ENCODE measurements at places on chromosomes 6 and 20.

DNA sequence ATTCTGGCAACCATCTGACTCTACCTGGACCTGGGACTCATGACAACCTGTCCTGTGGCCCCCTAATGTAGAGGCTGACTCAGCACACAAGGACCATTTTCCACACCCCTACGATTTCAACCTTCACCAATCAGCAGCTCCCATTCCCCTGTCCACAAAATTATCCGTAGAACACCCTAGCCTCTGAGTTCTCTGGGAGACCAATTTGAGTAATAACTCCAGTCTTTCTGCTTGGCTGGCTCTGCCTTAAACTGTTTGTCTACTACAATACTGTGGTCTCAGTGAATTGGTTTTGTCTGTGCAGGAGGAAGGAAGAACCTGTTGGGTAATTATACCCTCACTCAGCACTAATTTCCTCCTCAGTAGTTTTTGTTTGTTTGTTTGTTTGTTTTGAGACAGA is 99.3 kb upstream of the MRPS10 start:
- DNase-seq = no peak

- DNase-seq = peak; percentile 73
These were observed 175.3 kb upstream of the CST7 start for GRCh38 chr20:24773751-24774201.

DNA sequence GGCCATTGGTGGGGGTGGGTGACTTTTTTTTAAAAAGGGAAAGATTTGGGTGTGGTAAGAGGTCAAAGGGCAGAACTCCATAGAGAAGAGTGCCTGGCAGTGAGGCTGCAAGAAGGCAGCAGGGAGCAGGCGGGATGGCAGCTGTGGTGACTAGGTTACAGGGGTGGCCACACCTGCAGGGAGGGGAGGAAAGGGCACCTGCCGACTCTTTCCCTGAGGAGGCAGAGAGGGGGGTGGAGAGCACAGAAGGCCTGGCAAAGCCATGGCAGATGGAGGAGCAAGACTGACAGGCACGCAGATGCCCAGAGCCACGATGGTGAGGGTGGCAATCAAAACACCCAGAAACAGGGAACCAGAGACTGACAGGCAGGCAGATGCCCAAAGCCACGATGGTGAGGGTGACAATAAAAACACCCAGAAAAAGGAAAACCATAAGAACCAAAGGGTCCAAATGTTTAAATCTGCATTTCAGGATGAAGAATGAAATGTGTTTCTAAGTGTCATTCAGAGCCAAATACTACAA is 19.3 kb downstream of the CST7 start:
- DNase-seq = no peak

GRCh38 chr6:125489579-125490285 is 188.0 kb upstream of the HDDC2 start:
- DNase-seq = no peak

DNA sequence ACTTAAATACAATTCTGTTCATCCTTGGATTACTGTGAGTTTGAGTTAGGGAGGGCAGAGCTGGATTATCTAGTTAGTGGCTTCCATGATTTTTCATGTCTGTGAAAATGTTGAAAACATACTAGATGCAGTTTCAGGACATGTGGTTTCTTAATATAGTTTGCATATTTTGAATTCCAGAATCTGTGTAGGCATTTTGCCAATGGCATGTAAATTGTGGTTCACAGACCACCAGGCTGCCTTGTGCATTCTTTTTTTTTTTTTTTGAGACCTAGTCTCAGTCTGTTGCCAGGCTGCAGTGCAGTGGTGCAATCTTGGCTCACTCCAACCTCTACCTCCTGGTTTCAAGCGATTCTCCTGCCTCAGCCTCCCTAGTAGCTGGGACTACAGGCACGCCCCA is 42.8 kb downstream of the CDC5L start:
- peak; percentile 23 for DNase-seq

- peak; percentile 66 for DNase-seq
These were observed 19.4 kb upstream of the RCAN2 start for GRCh38 chr6:46510651-46511050.

- DNase-seq = no peak
These were observed 84.8 kb downstream of the TRMT11 start for GRCh38 chr6:126071000-126071647.

- DNase-seq = no peak
These were observed 80.6 kb downstream of the NCOA7 start for GRCh38 chr6:125871365-125871764.

DNA sequence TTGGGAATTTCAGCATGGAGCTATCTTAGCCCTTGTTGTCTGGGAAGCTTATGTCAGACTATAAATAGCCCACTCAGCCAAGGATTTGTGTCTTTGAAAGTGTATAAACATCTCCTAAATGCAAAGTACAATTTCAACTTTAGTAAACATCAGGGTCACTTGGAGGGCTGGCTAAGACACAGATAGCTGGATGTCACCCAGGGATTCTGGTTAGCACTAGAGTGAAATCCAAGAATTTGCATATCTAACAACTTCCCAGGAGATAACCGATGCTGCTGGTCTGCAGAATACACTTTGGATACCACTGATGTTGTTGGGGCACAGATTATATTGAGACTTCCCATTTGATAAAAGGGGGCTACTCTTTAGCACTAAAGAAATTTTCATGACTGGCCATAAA is 130.9 kb downstream of the PAX1 start:
- DNase-seq = no peak

- DNase-seq = no peak
These were observed 120.5 kb downstream of the MAP3K7 start for GRCh38 chr6:90466154-90466940.

DNA sequence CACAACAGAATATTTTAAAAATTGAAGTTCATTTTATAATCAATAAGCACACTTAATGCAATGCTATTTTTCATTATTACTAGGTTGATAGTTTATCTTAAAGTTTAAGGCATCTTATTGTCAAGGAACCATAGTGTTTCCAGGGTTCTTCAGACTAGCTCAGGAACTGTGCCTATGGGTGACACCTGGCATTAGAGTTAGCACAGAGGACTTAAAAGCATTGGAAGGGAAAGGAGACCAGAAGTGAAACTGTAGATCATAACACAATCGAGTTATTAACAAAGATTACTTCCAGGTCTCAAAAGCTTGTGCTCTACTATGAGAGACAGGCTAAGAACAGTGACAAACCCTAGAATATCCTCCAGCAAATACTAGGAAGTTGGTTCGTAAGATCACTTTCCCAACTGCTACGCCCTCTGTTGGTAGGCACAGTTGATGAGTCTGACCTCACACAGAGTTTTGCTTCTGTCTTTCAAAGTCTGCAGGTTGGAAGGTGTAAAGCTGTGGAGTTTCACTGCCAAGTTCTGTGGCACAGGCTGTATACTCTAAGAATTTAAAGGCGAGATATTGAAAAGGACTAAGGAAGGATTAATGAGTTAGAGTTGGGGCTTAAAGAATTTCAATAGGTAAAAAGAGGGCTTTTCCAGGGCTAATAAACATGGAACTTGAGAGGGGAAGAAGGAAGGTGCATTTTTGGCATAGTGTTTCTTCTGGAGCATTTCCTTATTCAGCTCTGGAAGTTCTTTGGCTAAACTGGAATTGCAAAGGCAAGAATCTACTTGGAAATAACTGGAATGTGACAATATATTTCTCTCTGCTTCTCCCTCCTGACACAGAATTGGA is 531.3 kb upstream of the JAG1 start:
- peak; percentile 45 for DNase-seq

DNA sequence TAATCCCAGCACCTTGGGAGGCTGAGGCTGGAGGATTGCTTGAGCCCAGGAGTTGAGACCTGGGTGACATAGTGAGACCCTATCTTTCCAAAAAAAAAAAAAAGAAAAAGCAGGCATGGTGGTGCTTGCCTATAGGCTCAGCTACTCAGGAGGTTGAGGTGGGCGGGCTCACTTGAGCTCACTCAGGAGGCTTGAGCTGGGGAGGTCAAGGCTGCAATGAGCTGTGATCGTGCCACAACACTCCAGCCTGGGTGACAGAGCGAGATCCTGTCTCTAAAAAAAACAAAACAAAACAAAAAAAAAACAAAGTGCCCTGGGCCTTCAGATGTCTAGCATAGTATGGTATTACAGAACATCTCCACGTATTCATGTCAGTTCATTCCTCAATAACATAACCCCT is 42.9 kb downstream of the ZFAND3 start:
- no peak for DNase-seq

- DNase-seq = peak; percentile 88
These were observed 79.8 kb downstream of the KIF13A start for GRCh38 chr6:17907406-17908229.

- DNase-seq = no peak
These were observed 123.0 kb downstream of the JARID2 start for GRCh38 chr6:15368873-15369272.

Data from GM03348 (cell line).